ENCODE measurements at places on chromosomes 16 and 17.

DNA sequence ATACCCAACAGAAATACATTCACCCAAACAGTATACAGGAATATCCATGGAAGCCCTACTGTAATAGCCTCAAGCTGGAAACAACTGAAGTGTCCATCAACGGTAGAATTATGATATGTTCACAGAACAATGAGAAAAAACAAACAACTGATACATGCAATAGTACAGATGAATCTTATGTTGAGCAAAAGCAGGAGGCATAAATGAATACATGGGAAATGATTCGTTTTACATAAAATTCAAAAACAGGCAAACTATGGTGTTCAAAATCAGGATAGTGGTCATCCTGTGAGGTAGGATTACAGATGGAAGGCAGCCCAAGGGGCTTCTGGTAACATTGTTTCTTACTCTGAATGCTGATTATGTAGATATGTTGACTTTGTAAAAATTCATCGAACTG lies 25.1 kb downstream of the RFFL start:
- DNase-seq, result no peak

DNA sequence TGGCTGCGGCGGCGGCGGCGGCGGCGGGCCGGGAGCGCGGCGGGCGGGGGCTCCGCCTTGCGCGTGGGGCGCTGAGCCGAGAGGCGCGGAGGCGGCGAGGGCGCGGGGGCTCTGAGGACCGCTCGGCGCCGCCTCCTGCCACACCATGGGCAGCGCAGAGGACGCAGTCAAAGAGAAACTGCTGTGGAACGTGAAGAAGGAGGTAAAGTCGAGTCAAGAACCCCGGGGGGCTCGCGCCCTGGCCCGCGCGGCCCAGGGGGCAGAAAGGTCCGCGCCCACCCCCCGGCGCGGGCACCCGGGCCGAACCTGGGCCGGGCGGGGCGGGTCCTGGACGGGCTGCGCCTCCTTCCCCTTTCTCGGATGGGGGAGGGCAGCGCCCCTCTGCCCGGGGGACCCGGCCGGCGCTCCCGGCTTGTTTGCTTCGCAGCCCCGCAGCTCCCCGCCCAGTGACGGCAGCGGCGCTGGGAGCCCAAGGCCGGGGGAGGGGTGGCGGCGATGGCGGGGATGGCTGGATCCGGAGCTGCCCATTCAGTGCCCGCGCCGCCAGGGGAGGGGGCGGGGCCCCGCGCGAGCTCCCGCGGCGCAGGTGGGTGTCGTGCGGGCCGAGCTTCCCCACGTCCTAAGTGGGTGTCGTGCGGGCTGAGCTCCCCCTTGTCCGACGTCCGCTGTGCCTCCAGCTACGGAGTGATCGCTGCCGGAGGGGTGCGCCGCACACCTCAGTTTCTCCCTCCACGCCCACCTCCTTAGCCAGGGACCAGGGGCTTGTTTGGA lies 428 bp downstream of the SGSM2 start:
- DNase-seq, result peak; percentile 41

GRCh38 chr16:6362321-6362720 lies 970.3 kb upstream of the RBFOX1 start:
- DNase-seq, result no peak

DNA sequence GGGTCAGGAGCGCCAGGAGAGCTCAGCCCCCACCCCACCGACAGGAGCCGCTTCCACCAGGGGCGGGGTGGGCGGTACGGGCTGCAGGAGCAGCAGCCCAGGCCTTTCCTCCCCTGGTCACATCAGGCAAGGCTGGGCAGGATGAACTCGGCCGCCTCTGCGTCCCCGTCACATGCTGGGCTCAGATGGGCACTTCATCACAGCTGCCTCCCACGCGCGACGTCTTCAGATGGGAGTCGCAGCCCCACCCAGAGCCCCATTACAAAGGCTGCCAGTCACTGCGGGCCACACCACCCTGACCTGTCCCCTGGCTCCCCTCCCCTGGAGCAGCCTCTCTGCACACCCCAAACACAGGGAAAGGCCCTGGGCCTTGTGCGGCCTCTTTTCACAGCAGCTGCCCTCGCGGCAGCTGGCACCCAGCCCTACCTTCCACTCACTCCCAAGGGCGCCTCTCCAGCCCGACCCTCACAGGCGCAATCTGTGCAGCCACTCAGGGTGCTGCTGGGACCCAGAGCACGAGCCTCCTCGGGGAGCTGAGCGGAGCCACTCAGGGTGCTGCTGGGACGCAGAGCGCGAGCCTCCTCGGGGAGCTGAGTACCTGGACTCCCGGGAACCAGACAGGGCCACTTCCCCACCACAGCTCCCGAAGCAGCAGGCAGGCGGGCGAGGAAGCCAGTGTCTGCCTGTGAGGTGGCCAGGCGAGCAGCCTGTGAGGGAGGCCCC lies 4.7 kb downstream of the ZNF598 start:
- DNase-seq, result no peak

- DNase-seq, result no peak
Observed at GRCh38 chr16:9048302-9048700, 43.1 kb upstream of the HAPSTR1 start.

DNA sequence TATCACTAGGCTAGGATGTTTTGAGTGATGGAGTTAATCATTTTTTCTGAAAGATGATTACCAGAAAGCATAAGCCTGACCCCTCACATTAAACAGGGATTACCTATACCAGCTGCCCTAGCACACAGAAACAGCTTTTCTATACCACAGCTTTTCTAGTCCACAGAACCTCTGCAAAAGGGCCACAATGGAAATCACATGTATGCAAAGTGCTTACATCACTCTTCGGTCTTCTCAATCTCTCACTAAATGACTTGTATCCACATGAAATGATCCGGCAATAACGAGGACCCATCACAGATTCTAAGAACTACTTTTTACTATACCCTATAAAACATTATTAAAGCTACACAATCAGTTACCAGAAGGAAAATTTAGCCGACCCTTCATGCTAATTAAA lies 2.6 kb downstream of the CSNK2A2 start:
- no peak for DNase-seq

GRCh38 chr17:80145076-80146075 lies 1.6 kb downstream of the EIF4A3 start:
- DNase-seq, result no peak

DNA sequence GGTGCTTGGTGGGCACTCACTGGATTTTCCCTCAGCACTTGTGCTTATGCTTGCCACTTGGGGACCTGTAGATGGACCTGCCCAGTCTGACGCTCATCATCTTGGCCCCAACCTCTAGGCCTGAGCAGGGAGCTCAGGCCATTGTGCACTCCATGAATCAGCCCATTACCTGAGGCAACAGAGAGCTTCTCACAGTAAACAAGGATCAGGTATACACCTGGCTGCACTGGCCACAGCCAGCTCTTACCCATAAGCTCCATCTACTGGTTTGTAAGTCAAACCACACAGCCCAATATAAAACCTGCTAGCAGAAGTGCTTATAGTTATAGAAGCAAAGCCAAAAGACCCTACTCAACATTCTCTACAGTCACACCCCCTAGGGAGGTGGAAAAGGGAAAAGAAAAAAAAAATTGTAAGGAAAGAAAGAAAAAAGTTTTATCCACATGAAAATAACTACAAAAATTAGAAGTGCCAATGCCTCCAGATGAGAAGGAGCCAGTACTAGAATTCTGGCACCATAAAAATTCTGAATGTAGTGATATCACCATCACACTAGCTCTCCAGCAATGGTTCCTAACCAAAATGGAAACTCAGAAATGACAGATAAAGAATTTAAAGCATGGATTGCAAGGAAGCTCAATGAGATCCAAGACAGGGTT lies 87.8 kb upstream of the CDH5 start:
- no peak for DNase-seq

- DNase-seq, result no peak
Observed at GRCh38 chr16:50363656-50364055, 5.1 kb downstream of the BRD7 start.
